CD8-positive, alpha-beta memory T cell (primary cell): ENCODE measurements at places on chromosomes 1 and 21.

DNA sequence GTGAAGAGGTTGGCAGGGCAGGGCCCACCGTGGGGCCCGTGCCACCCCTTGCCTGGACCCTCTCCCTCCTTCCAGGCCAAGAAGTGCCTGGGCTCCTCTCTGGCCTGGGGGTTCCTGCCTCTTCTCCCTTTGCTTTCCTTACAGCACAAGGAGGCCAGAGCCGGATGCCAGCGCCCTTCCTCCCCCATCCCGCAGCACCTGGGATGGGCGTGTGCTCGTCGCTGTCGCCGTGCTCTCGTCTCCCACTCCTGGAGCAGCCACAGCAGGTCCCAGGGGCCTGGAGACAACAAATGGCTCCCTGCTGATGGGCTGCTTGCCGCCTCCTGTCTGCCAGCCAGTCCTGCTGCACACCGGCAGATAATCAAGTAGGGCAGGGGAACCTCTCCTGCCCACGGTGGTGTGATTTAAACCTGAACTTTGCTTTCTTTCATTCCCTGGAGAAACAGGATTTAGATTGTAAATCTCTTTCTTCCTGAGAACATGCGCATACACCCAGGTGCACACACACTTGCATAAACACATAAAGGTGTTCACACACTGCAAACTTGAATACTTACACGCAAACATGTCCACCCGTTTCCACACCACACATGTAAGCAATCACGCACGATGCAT is 50.8 kb upstream of the POU3F1 start:
- no peak for DNase-seq

GRCh38 chr1:27858072-27858948 is 14.0 kb upstream of the THEMIS2 start:
- peak; percentile 88 for DNase-seq

GRCh38 chr1:174999936-175000696 is at the start of gene CACYBP:
Gene CACYBP, plus strand, starts transcription at chr1:174999947. Its CDS starts 234 bp downstream, at chr1:175000181.
- DNase-seq, result no peak

DNA sequence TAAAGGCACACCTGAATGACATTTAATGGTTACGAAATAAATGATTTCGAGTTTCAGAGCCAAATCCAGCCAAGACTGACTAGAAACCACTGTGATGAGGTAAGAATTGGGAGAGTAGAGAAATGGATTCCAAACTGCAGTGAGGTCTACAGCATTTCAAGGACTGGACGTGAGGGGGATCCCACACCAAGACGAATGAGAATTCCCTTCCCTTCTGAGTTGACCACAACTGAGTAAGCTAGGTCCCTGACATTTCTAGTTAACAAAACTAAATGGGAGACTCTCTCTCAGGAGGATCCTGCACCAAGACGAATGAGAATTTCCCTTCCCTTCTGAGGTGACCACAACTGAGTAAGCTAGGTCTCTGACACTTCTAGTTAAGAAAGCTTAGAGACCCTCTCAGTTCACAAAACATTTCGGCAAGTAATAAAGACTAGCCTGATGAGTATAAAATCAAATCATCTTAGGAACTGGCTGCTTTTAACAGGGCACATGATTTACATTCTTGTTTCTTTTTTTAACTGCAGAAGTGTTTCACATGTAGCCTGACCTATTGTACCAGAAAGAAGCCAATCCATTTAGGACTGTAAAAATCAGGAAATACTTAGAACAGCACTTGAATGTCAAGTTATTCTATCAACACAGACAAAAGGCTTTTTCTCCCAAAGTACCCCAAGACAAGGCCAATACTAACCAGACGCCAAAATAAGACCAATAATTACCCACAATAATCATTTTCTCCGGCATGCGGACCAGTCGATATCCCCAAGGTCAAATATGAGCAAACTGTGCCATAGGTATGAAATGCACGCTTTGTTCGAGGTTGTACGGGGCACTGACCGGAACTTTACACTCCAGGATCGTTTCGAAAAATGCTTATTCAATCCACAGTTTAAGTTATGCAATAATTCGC is 1.4 kb upstream of the SPATA1 start:
- no peak for DNase-seq

DNA sequence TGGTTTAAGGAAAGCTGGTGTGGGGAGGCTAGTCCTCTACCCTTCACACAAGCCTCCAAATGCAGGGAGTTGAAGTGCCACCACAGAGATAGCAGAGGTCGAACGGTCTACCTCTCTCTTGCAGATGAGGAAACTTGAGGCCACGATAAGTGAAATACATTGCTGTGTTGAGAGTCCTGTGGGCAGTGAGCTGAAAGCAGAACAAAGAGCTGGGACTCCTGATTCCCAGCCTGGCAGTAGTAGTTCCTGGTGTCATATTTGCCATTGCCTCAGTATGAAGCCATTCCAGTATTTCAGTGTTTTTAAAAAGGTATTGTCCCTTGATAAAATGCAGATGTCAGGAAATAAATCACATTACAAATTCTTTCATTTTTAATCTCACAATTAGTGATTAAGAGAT is 28.6 kb downstream of the AK4 start:
- no peak for DNase-seq

DNA sequence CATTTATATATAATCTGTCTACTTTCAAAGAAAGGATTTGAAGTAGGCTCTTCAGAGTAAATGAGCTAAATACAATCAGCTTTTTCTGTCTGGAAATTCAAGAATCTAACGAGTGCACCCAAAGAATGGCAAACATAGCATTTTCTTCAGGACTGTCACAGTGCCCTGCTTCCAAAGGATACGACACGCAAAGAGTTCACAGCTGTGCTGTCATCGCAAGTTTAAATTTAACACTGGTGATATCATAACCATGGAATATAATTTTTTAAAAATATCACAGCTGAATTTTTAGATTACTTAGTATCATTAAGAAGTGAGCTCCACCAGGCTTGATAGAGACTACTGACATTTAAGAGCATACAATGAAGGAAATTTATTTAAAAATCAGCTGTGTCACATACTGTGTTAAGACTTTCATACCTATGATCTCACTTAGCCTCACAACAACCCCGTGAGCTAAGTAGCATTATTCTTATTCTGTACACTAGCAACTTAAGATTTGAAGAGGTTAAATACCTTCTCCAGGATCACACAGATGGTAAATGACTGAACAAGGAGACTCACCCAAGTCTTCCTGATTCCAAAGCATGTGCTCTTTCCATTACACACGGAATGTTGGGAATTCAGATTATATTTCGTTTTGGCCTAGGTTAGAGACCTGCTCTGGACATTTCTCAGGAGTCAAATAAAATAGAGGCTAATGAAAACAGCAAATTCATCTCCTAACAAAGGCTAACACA is 46.2 kb upstream of the PRRX1 start:
- DNase-seq, result no peak

DNA sequence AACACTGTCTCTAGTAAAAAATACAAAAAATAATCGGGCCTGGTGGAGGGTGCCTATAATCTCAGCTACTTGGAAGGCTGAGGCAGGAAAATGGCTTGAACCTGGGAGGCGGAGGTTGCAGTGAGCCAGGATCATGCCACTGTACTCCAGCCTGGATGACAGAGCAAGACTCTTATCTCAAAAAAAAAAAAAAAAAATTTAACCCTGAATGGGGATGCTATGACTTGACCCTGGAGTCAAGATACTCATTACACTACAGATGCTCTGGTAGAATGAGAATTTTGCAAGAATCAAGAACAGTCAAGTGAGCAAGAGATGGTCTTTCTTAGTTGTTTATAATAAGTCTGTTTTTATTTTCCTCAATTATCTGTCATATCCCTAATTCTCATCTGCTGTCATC is 253.8 kb downstream of the GPR52 start:
- no peak for DNase-seq

DNA sequence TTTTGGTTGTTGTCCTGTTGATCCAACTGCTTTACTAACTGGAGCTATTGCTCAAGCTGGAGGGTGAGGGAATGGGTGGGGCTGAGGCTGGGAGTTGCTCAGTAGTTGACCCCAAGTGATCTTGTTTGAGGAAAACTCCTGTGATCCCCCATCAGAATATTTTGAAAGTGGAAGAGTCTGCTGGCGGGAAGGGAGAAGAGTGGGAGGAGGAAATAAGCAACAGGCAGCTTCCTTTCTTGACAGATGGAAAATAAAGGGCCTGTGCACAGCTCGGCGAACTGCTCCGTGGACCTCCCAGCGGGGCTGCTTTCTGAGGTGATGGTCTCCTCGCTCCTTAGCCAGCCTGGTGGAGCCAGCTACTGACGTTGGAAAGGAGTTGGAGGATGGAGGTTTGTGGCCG is 199.1 kb upstream of the LMO4 start:
- DNase-seq, result no peak

- no peak for DNase-seq
These were observed 215.5 kb upstream of the CHRM3 start for GRCh38 chr1:239170828-239171227.

- no peak for DNase-seq
These were observed 12.3 kb downstream of the RORC start for GRCh38 chr1:151819227-151819835.

DNA sequence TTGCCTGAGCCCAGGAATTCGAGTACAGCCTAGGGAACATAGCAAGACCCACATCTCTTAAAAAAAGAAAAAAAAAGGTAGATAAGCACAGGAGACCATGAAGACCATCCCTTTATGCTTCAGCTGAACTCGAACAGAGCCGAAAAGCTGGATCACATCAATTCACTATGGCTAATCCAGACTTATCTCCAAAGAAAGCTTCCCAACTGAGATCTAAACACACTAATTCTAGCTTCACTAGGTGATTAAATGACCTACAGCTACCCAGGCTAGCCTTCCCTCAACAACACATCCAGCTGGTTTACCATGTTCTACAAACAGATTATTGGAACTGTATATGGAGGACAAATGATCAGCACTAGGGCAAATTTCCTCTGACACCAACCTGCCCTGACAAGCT is 44.0 kb upstream of the NR5A2 start:
- DNase-seq, result no peak

DNA sequence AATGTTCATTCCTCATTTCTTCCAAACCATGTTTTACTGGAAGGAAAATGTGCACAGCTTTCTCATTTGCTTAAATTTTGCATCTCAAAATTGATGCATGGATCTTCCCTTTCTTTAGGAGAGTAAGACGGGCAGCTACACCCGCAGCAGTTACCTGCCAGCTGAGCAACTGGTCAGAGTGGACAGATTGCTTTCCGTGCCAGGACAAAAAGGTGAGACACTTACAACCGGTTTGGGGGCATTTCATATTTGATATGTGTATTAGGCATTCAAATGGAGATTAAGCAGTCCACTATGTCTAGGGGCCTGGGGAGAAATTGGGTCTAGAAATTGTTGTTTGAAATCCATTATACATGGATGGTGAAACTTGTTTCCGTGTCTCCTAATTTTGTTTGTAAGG is 12.9 kb downstream of the C8A start:
- no peak for DNase-seq

DNA sequence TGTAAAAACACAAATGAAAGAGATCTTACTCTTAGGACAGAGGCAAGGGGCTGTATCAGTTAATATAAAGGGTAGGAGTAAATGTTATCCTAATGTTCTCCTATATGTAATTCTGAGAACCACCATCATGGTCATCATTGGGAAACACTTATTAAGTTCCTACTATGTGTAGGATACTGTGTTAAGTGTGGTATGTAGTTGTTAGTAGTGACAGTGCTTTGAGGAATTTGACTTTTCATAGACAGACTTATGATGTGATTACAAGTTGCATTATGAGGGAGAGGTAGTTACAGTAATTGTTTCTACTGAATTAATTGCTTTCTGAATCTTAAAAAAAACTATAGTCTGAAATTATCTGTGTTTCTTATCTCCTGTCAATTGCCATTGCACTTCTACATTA is 51.8 kb upstream of the PGD start:
- DNase-seq, result no peak

- no peak for DNase-seq
These were observed 385.6 kb upstream of the PKN2 start for GRCh38 chr1:88298506-88298905.

DNA sequence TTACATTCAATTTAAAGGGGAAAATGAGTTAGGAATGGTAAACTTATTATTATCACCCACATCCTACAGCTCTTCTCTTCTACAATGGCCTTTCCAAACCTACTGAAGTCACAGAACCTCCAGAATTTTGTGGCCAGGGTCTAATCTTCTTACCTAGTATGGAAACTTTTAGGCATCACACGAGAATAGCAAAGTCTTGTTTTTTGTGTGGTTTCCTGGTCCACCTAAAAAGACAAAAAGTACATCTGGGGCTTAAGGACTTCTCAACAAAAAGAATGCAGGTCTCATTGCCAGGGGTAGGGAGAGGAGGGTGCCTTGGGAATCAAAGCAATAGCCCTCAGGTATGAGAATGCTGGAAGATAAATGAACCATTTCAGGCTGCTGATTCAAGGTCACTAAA is 345.3 kb downstream of the LMX1A start:
- DNase-seq, result no peak

DNA sequence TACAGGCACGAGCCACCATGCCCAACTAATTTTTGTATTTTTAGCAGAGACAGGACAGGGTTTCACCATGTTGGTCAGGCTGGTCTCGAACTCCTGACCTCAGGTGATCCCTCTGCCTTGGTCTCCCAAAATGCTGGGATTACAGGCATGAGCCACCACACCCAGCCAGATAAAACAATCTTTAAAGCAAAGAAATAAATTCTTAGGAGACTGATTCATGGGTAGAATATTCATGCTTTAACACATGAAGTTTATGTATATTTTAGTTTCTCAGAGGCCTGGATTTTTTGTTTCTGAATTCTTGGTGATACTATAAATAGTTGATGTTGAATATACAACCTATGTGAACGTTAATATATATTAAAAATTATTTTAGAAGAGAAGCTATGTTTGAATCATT is 127.4 kb upstream of the KIAA1614 start:
- DNase-seq, result no peak

DNA sequence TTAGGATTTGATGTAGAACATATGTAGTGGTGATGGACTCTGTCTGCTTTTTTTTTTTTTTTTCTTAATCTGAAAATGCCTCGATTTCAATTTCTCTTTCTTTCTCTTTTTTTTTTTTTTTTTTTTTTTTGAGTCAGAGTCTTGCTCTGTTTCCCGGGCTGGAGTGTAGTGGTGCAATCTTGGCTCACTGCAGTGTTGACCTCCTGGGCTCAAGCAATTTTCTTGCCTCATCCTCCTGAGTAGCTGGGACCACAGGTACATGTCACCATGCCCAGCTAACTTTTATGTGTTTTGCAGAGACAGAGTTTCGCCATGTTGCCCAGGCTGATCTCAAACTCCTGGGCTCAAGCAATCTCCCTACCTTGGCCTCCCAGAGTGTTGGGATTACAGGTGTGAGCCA is 17.4 kb downstream of the MAST2 start:
- no peak for DNase-seq

- DNase-seq, result no peak
These were observed 32.1 kb downstream of the SH3BP5L start for GRCh38 chr1:248793592-248793991.

DNA sequence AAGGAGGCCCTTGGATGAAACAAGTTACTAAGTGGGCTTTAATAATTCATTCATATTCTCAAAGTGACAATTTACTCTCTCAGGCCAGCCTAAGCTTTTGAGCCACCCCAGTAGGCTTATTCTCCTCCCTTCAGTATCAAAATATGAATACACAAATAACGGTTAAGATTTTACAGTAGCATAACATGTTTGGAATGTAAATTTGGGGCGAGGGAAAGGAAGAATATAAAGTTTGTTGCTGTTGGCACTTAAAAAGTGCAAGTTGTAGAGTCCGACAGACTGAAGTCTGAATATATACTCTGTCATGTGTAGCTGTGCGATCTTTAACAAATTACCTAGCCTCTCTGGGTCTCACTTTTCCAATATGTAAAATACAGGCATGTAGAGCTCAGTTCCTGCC is 22.6 kb upstream of the MYSM1 start:
- no peak for DNase-seq

- no peak for DNase-seq
These were observed 421.3 kb downstream of the NPHP4 start for GRCh38 chr1:5570931-5571330.
